Pulmonary artery endothelial cell (primary cell): ENCODE measurements at places on chromosomes 2 and 18. TPM values are rescaled to one million over a fixed set of nuclear protein-coding genes. Genes with fewer than 3 reads are reported as not detected.

ACADL gene
- not detected in 2 replicates for total RNA-seq

RFTN2 gene
- 6.5 and 13.8 TPM in 2 replicates for total RNA-seq

POTEJ gene
- 0.04 and 0.07 TPM in 2 replicates for total RNA-seq

DSG4 gene
- total RNA-seq = not detected in 2 replicates

GKN1 gene
- total RNA-seq = not detected in 2 replicates

CABLES1 gene
- total RNA-seq = 17.0 and 28.5 TPM in 2 replicates

DES gene
- total RNA-seq = not detected in 2 replicates

SNORC gene
- total RNA-seq = 0.26 and 0.56 TPM in 2 replicates

SCYGR8 gene
- total RNA-seq = not detected in 2 replicates

TNFRSF11A gene
- total RNA-seq = 3.3 and 3.5 TPM in 2 replicates

CAVIN2 gene
- total RNA-seq = 119 and 193 TPM in 2 replicates

SLC4A3 gene
- total RNA-seq = 0.07 and 0.13 TPM in 2 replicates

CTAGE1 gene
- total RNA-seq = not detected in 2 replicates

GLS gene
- 137 and 224 TPM in 2 replicates for total RNA-seq

APLF gene
- total RNA-seq = 4.2 and 4.8 TPM in 2 replicates

CAMKMT gene
- total RNA-seq = 5.5 and 7.6 TPM in 2 replicates

CNDP1 gene
- not detected in 2 replicates for total RNA-seq

PID1 gene
- 0.11 TPM in 1 of 2 replicates, not detected in the other for total RNA-seq

ARHGAP15 gene
- not detected in 2 replicates for total RNA-seq

SCG2 gene
- total RNA-seq = not detected in 2 replicates

TFCP2L1 gene
- total RNA-seq = not detected in 2 replicates

ZNF396 gene
- total RNA-seq = 0.53 and 0.60 TPM in 2 replicates

FOXD4L1 gene
- total RNA-seq = 0.07 and 0.11 TPM in 2 replicates

MEP1B gene
- total RNA-seq = not detected in 2 replicates

LRRTM4 gene
- total RNA-seq = not detected in 2 replicates

COL6A3 gene
- total RNA-seq = 0.07 and 0.14 TPM in 2 replicates

PROKR1 gene
- not detected in 2 replicates for total RNA-seq

ESPNL gene
- under 0.01 TPM in 1 of 2 replicates, not detected in the other for total RNA-seq

RUFY4 gene
- total RNA-seq = not detected in 2 replicates

YWHAQ gene
- 279 and 306 TPM in 2 replicates for total RNA-seq

G6PC2 gene
- total RNA-seq = not detected in 2 replicates

DNER gene
- 0.07 TPM in 2 replicates for total RNA-seq

RPRM gene
- total RNA-seq = not detected in 2 replicates

GCG gene
- total RNA-seq = not detected in 2 replicates

ERICH2 gene
- total RNA-seq = not detected in 2 replicates

TTN gene
- total RNA-seq = 0.95 and 2.7 TPM in 2 replicates

GPAT2 gene
- 5.1 and 6.3 TPM in 2 replicates for total RNA-seq

REEP1 gene
- total RNA-seq = 0.25 and 0.26 TPM in 2 replicates

CAPN13 gene
- total RNA-seq = not detected in 2 replicates

TBC1D8 gene
- 43.1 and 52.5 TPM in 2 replicates for total RNA-seq

SLC8A1 gene
- total RNA-seq = 5.7 and 12.5 TPM in 2 replicates

DOK1 gene
- total RNA-seq = 15.7 and 20.9 TPM in 2 replicates

SGPP2 gene
- not detected in 2 replicates for total RNA-seq

HOXD1 gene
- 0.07 TPM in 1 of 2 replicates, not detected in the other for total RNA-seq

SOWAHC gene
- 2.6 and 6.4 TPM in 2 replicates for total RNA-seq

UNC80 gene
- total RNA-seq = not detected in 2 replicates

MYO1B gene
- 17.1 and 45.4 TPM in 2 replicates for total RNA-seq
